Activated naive CD8-positive, alpha-beta T cell treated with anti-CD3 and anti-CD28 coated beads for 36 hours (primary cell): ENCODE measurements at places on chromosomes 7 and 10. TPM values are rescaled to one million over a fixed set of nuclear protein-coding genes. Genes with fewer than 3 reads are reported as not detected.

The SPDYE16 gene
- total RNA-seq, result 0.12 TPM

The GIGYF1 gene
- total RNA-seq, result 45.2 TPM

The CTTNBP2 gene
- total RNA-seq, result not detected

The KDM7A gene
- total RNA-seq, result 7.9 TPM

- DNase-seq, result no peak
These were observed 486.1 kb upstream of the IGFBP3 start for GRCh38 chr7:46407125-46407524.

DNA sequence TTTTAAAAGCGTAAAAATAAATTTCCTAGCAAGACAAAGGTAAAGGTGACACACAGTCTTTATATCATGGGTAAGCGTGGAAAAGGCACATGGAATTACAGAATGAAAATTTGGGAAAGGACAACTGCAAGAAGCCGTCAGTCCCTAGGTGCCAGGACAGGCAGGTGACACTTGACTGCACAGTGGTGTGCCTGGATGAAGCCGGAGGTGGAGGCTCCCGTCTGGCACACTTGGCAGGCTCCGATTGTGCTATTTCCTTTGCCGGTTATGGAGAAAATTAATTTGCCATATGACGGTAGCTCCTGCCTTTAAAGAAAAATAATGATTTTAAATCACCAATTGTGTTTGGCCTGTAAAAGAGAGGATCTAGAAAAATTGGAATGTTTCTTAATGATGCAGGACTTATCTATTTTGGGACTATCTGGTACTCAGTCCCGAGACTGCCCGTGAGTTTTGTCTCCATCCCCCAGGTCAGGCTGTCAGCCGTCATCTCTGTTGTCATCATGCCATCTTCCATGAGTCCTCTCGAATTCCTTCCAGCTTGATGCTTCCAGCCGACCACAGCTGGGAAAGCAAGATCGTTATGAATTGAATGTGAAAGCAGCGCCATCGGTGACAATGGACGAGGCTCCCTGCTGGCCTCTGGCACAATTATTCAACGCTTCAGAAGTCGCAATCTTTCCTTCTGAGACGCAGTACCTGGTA lies 56.2 kb upstream of the MGMT start:
- no peak for DNase-seq

GRCh38 chr7:105267244-105267643 lies 121.5 kb downstream of the SRPK2 start:
- DNase-seq, result no peak

DNA sequence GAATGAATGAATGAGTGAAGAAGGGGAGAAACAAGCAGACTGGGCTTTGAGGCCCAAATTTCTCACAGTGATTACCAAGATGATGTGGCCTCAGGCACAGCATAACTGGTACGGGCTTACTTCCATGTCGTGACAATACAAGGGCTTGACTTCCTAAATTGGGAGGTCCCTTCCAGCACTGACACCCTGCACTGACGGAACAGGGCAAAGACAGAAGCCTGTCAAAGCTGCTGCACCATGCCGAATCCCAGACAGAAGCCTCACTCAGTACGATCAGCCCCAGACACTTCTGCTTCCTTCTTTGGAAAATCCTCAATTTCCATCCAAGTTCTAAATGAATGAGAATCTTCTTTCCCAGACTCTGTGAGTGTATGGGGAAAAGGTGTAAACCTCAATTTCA lies 51.9 kb downstream of the GNA12 start:
- DNase-seq, result no peak

- DNase-seq, result no peak
These were observed 136.4 kb upstream of the MDFIC start for GRCh38 chr7:114785496-114785895.

The POP7 gene
- 85.6 TPM for total RNA-seq
